ENCODE measurements at places on chromosomes 1 and 21. TPM values are rescaled to one million over a fixed set of nuclear protein-coding genes. Genes with fewer than 3 reads are reported as not detected.

- DNase-seq = no peak
These were observed 14.1 kb downstream of the EEIG2 start for GRCh38 chr1:108574008-108574407.

- no peak for DNase-seq
These were observed 17.5 kb downstream of the TRPM2 start for GRCh38 chr21:44370786-44371410.

- no peak for DNase-seq
These were observed 33.6 kb downstream of the WNT2B start for GRCh38 chr1:112542206-112542973.

GRCh38 chr1:204199579-204199978 lies 3.3 kb upstream of the KISS1 start:
- DNase-seq = no peak

RPE65 gene
- total RNA-seq = not detected

KDM5B gene
- 36.0 TPM for total RNA-seq
